ENCODE measurements at places on chromosomes 3 and 15. TPM values are rescaled to one million over a fixed set of nuclear protein-coding genes. Genes with fewer than 3 reads are reported as not detected.

GRCh38 chr3:164537485-164537884, 540.8 kb downstream of the SI start:
- no peaks in the 10 kb centered on the region for H3K36me3 ChIP-seq
- H3K4me1 ChIP-seq: no peaks in the 10 kb centered on the region
- no peak overlapping the region for H3K4me3 ChIP-seq
- DNase-seq: no peak

The POPDC2 gene
- 3.4 TPM for total RNA-seq

- no peak for DNase-seq
- no peak overlapping the region for H3K27ac ChIP-seq
- no peaks in the 10 kb centered on the region for H3K36me3 ChIP-seq
- peaks cover 4% of the 10 kb centered on the region for H3K27me3 ChIP-seq
These were observed 159.5 kb downstream of the SQOR start for GRCh38 chr15:45794304-45794703.

The DBR1 gene
- 25.7 TPM for total RNA-seq

The PLA2G4D gene
- total RNA-seq: not detected

- no peak for DNase-seq
- H3K4me1 ChIP-seq: peaks cover 14% of the 10 kb centered on the region
These were observed 738 bp downstream of the COMMD2 start for GRCh38 chr3:149751551-149751950.

Measured in activated naive CD8-positive, alpha-beta T cell treated with anti-CD3 and anti-CD28 coated beads, Interleukin-2, amount 10 ng/mL, durations not matched to agents 7 days and 5 days (primary cell).